ENCODE measurements at places on chromosomes 5 and 9. TPM values are rescaled to one million over a fixed set of nuclear protein-coding genes. Genes with fewer than 3 reads are reported as not detected.

DNA sequence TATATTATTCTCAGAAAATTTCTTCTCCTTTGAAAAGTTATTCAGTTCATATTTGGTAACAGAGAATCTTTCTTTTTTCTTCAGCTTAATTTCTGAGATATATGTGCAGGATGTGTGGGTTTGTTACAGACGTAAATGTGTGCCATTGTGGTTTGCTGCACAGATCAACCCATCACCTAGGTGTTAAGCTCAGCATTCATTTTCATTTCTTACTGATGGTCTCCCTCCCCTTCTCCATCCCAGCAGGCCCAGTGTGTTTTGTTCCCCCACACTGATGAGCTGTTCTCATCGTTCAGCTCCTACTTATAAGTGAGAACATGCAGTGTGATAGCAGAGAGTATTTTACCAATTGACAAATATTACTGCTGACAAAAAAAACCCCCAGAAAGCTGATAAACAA is 330.0 kb upstream of the CHD1 start:
- DNase-seq = no peak

DNA sequence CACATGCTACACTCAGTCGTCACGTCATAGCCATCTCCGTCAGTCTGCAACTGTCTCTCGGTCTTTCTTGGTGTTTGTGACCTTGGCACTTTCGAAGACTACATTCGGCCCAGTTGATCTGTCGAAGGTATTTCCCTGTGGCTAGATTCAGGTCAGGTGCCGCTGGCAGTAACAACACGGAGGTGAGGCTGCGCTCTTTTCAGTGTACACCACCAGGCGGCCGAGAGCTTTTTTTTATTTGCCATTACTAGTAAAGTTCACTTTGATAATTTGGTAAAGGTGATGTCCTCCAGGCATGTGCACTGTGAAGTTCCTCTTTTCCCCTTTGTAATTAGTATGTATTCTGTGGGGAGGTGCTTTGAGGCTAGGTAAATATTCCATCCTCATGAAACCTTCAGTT is 49.7 kb downstream of the RNF130 start:
- no peak for DNase-seq

SIL1 gene
- total RNA-seq = 19.5 TPM

GRCh38 chr5:177355868-177356168 is 1.9 kb upstream of the RGS14 start:
- no peak for DNase-seq

- no peak for DNase-seq
Observed at GRCh38 chr5:133032852-133033742, 6.7 kb upstream of the ZCCHC10 start.

GRCh38 chr5:140131967-140132409 is 6.3 kb downstream of the IGIP start:
- DNase-seq = no peak

- no peak for DNase-seq
Observed at GRCh38 chr9:136550439-136551289, 4.8 kb upstream of the NOTCH1 start.

DNA sequence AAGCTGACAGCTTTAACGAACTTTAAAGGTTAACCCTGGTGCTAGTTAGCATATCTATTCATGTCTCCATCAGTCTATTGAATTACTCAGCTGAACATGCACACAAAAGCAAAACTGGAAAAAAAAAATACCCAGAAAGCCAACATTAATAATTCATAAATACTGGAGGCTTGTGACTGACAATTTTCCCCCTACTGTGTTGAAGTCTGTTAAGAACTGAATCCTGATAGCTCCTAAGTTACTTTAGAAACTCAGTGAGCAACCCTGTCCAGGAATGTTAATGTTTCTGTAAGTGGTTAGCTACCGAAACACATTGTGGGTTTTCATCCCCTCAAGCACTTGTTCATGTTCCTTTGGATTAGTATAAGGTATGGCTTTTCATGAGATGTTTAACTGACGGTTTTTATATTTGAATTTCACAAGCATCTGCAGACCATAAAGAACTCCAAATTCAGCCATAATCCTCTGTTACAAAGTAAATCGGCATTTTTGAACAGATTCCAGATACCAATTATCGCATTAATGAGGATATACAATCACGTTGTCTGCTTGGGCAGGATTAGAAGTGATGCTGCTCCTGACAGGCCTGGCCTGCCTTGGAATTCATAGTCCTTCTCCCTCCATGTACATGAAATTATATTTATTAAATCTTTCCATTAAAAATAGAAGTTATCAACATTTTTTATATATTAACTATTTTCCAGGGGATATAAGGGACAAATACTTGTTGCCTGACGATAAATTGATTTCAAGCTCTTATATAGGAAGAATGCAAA is 331.2 kb downstream of the TLE4 start:
- no peak for DNase-seq

DNA sequence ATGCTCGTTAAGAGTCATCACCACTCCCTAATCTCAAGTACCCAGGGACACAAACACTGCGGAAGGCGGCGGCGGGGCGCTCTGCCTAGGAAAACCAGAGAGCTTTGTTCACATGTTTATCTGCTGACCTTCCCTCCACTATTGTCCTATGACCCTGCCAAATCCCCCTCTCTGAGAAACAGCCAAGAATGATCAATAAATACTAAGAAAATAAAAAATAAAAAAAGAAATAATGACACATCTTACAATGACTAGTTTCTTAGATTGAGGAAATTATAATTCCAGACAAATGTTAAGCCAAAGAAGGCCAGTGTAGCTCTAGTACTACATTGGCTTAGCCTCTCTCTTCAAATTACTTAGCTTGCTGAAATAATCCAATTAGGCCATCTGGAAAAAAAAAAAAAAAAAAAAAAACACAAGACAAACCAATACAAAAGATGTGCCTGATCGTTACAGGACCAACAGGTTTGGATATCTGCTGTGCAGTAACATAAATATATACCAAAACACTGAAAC is 58.0 kb downstream of the ANXA2R start:
- no peak for DNase-seq

FCN2 gene
- not detected for total RNA-seq

- no peak for DNase-seq
Observed at GRCh38 chr5:83570916-83571315, 99.4 kb downstream of the VCAN start.

TBC1D9B gene
- 48.1 TPM for total RNA-seq
